T-helper 2 cell treated with Interferon-gamma antibody and Interleukin-4, amounts not matched to agents 100 ng/mL and 5 ng/mL, for 36 hours (primary cell): ENCODE measurements at places on chromosomes 1 and 21. TPM values are rescaled to one million over a fixed set of nuclear protein-coding genes. Genes with fewer than 3 reads are reported as not detected.

The CD48 gene
- 204 and 216 TPM in 2 replicates for total RNA-seq

The SLC22A15 gene
- total RNA-seq: 0.32 and 0.95 TPM in 2 replicates

The LCE3B gene
- not detected in 2 replicates for total RNA-seq

The ERO1B gene
- total RNA-seq: 1.5 and 3.4 TPM in 2 replicates

The KRTAP21-2 gene
- total RNA-seq: not detected in 2 replicates

The LRRC71 gene
- total RNA-seq: not detected in 2 replicates

The GPR137B gene
- total RNA-seq: 4.2 and 6.0 TPM in 2 replicates

The KLHDC9 gene
- 0.20 TPM in 1 of 2 replicates, not detected in the other for total RNA-seq

The SPATA45 gene
- total RNA-seq: not detected in 2 replicates

The KCNA2 gene
- 1.7 and 1.8 TPM in 2 replicates for total RNA-seq

The TMEM240 gene
- total RNA-seq: 1.0 and 1.1 TPM in 2 replicates

The TNFRSF8 gene
- total RNA-seq: 36.9 and 37.6 TPM in 2 replicates

The RCC2 gene
- total RNA-seq: 140 and 142 TPM in 2 replicates

The AIM2 gene
- total RNA-seq: 11.4 and 12.1 TPM in 2 replicates

The RGS13 gene
- not detected in 2 replicates for total RNA-seq

The SHE gene
- not detected in 2 replicates for total RNA-seq

The CIART gene
- 1.3 and 1.5 TPM in 2 replicates for total RNA-seq

The CHI3L1 gene
- not detected in 2 replicates for total RNA-seq

The DCLRE1B gene
- total RNA-seq: 18.4 and 19.0 TPM in 2 replicates

The FBXO2 gene
- total RNA-seq: 0.41 and 0.59 TPM in 2 replicates

The RPRD2 gene
- total RNA-seq: 33.2 and 33.6 TPM in 2 replicates

The CR1L gene
- not detected in 2 replicates for total RNA-seq

The CFAP107 gene
- total RNA-seq: not detected in 2 replicates

The PPT1 gene
- 102 TPM in 2 replicates for total RNA-seq

The FCRL4 gene
- not detected in 2 replicates for total RNA-seq

The VANGL2 gene
- total RNA-seq: not detected in 2 replicates

The IL19 gene
- 0.95 TPM in 1 of 2 replicates, not detected in the other for total RNA-seq

The MMEL1 gene
- 0.95 and 1.2 TPM in 2 replicates for total RNA-seq

The GPR161 gene
- total RNA-seq: 0.30 and 0.36 TPM in 2 replicates

The NCF2 gene
- 20.9 and 22.9 TPM in 2 replicates for total RNA-seq

The FBLIM1 gene
- not detected in 2 replicates for total RNA-seq

The TNNI3K gene
- not detected in 2 replicates for total RNA-seq

The PLEKHA6 gene
- total RNA-seq: 0.09 and 0.23 TPM in 2 replicates

The TNFRSF4 gene
- total RNA-seq: 46.0 and 47.8 TPM in 2 replicates

The IFI44 gene
- 61.4 and 65.9 TPM in 2 replicates for total RNA-seq

The RIMKLA gene
- total RNA-seq: 1.2 and 1.7 TPM in 2 replicates

The S100A12 gene
- not detected in 2 replicates for total RNA-seq

The OR2L13 gene
- total RNA-seq: not detected in 2 replicates

The RNU1-3 gene
- total RNA-seq: 2,343 and 2,397 TPM in 2 replicates

The PLA2G2C gene
- 0.57 TPM in 1 of 2 replicates, not detected in the other for total RNA-seq

The SERTAD4 gene
- not detected in 2 replicates for total RNA-seq

The IFFO2 gene
- total RNA-seq: 15.3 and 19.5 TPM in 2 replicates

The FLG2 gene
- total RNA-seq: not detected in 2 replicates

The TRIM33 gene
- 39.6 and 41.6 TPM in 2 replicates for total RNA-seq

The MAN1C1 gene
- total RNA-seq: 11.4 and 12.1 TPM in 2 replicates

The SLC6A9 gene
- total RNA-seq: 2.6 TPM in 2 replicates

The AJAP1 gene
- total RNA-seq: 0.07 TPM in 1 of 2 replicates, not detected in the other

The HPCAL4 gene
- total RNA-seq: 1.0 and 1.1 TPM in 2 replicates

The TNFRSF14 gene
- 157 and 158 TPM in 2 replicates for total RNA-seq

The ZMYND12 gene
- total RNA-seq: not detected in 2 replicates

The CD5L gene
- total RNA-seq: not detected in 2 replicates

The RASSF5 gene
- total RNA-seq: 190 and 199 TPM in 2 replicates

The LMX1A gene
- not detected in 2 replicates for total RNA-seq

The DCDC2B gene
- total RNA-seq: not detected in 2 replicates

The MROH9 gene
- total RNA-seq: not detected in 2 replicates

The CELSR2 gene
- total RNA-seq: 3.7 TPM in 2 replicates
